ENCODE measurements at places on chromosomes 3 and 15.

GRCh38 chr3:14771593-14772497 lies 46.9 kb upstream of the FGD5 start:
- DNase-seq = peak; percentile 30

DNA sequence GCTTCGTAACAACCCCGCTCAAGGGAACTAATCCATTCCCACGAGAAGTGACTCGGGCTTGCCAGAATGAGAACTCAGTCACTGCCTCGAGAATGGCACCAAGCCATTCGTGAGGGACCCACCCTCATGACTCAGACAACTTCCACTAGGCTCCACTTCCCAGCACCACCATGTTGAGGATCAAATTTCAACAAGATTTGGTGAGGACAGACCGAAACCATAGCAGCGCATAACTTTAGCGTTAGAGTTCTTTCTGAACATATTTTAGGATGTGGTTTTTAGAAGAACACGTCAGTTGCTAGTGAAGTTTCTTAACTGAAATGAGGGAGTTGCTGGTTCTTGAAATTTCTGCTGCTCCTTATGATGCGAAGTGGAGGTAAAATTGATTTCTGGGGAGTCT lies 13.5 kb downstream of the PTPRG start:
- peak; percentile 41 for DNase-seq

- no peak for DNase-seq
Observed at GRCh38 chr3:194009019-194009418, 126.9 kb upstream of the HES1 start.

DNA sequence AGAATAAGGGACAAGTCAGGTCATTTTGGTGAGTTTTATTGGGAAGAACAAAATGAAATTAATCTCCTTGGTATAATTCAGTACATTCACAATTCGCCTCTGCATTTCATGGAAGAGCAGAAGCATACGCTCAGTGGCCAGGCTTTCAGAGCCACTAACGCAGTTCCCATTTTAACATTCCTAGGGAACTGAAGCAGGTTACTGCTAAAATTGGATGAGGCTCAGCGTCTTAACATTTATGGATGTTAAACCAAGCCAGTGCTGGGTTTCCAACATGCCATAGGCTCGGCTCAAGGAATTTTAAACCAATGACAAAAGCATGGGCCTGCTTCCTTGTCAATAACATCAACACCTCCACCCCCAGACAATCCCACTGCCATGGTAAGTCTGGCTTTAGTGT lies 172.7 kb upstream of the PRICKLE2 start:
- no peak for DNase-seq

DNA sequence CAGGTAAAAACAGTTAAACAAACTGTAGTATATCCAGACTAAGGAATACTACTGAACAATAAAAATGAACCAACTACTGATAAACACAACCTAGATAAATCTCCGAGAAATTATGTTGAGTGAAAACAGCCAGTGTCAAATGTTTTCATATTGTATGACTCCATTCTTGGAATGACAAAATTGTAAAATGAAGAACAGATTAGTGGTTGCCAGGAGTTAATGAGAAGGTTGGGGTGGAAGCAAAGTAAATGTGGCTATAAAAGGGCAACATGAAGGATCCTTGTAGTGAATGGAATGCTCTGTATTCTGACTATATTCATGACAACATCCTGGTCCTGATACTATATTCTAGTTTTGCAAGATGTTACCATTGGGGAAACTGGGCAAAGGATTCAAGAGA lies 27.5 kb upstream of the ACKR4 start:
- DNase-seq = no peak

DNA sequence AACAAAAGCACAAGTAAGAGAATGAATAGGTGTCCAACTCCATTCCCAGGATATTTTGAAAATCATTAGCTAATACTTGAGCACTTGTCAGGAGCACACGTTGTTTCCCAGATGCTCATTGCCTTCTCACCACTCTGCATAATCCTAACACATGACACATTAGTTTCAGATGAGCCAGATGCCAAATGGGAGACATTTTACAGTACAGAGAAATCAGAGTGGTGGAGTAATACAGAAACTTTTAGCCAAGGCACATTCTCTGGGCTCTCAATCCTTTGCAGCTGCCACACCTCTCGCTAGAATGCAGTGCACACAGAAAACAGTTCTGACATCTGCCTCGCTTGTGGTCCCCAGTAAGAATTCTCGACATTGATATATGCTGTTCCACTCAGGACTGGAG lies 76.6 kb downstream of the P3H2 start:
- no peak for DNase-seq

DNA sequence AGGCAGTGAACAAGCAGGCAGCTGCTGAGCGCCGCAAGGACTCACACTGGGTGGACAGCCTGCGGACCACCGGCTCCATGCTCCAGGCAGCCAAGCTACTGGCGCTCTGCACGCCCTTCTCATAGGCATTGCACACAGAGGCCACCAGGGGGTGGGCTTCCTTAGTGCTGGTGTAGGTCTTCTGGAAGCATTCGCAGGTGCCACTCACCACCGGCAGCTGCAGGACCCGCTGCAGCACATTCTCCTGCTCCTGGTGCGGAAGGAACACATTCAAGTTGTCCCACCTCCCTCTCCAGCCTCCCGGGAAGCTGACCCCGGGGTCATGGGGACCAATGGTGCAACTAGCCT lies 6.0 kb downstream of the PLIN1 start:
- DNase-seq = no peak

DNA sequence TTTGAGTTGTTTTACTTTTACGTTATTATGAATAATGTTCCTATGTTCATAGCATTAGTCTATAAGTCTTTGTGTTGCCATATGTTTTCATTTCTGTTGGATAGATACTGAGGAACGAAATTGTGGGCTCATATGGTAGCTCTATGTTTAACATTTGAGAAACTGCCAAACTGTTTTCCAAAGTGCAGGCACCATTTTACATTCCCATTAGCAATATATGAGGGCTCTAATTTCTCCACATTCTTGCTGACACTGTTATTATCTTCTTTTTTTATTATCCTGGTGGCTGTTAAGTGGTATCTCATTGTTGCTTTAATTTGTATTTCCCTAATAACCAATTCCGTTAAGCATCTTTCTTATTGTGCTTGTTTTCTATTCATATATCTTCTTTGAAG lies 1.8 kb upstream of the PIK3R4 start:
- DNase-seq = no peak

DNA sequence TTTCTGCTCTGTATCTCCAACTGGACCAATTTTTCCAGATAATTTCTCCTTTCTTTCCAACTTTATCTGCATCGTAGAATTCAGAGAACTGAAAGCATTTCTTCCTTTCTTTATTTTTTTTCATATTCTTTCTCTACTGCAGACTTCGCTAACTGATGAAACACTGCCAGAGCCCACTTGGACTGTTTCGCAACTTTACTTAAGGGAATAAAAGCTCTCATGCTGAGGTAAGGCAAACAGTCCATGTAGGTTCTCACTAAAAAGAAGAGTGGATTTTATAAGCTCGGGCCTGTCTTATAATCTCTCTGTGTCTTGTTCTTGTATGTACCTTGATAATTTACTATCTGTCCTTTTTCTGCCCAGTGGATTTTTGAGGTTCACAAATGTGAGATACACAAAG lies 163.5 kb downstream of the CNTN4 start:
- no peak for DNase-seq

DNA sequence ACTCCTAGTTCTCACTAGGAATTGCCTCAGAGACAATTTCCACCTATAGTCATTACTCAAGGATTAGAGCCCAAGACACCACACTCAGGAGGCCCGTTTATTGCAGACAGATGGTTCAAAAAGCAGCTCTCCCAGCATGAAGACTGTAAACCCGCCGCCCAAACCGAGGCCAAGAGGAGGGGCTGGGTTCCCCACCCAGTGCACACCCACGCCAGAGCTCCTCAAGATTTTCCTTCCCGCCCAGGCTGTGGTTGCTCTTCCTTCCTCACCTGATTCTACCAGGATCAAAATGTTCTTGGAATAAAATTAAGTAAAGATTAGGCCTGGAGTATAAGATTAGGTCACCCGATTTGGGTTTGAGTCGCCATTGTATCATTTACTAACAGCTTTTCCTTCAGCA lies 364.4 kb downstream of the MECOM start:
- DNase-seq = no peak

GRCh38 chr3:110362751-110363150 lies 708.9 kb upstream of the NECTIN3 start:
- no peak for DNase-seq

GRCh38 chr3:135869439-135870105 lies 96.0 kb upstream of the PPP2R3A start:
- no peak for DNase-seq

GRCh38 chr3:171982828-171983227 lies 56.5 kb upstream of the FNDC3B start:
- no peak for DNase-seq

- no peak for DNase-seq
Observed at GRCh38 chr3:185280572-185281365, 26.9 kb upstream of the EHHADH start.

GRCh38 chr15:22850055-22850454 lies 11.6 kb downstream of the NIPA2 start:
- DNase-seq = no peak

DNA sequence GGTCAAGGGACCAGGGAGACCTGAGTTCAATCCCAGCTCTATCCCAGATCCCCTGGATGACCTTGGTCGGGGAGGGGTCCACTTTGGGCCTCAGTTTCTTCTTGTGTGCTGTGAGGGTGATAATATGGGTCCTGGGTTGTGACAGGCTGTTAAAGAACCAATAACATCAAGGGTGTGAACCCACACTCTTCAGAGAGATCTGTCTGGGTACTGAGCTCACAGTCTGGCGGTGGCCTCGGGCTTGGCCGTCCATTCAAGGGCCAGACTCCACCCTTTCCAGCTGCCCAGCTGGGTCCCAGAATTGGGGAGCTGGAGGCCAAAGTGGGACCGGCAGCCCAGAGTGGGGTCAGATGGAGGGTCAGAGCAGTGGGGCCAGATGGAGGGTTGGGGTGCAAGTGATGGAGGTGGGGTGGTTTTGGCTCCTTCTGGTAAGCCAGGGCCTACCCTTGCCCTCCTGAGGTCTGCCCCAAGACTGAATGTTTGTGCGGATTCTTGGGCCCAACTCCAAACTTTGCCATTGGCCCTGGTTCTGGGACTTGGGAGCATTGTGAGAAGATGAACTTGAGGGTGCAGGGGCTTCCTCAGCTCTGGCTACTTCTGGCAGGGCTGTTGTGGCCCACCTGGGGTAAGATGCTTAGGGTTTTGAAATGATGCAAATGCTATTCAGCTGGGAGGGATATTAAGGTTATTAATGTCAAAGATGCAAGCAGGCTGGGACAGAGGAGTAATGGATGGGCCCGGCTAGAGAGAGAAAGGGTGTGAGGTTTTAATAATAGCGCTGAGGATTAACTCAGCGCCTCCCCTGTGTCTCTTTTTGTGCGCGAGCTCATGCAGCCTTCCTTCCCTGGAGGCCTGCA lies 1.5 kb downstream of the CORO2B start:
- no peak for DNase-seq

GRCh38 chr3:44045476-44046275 lies 196.0 kb upstream of the TOPAZ1 start:
- peak; percentile 25 for DNase-seq

DNA sequence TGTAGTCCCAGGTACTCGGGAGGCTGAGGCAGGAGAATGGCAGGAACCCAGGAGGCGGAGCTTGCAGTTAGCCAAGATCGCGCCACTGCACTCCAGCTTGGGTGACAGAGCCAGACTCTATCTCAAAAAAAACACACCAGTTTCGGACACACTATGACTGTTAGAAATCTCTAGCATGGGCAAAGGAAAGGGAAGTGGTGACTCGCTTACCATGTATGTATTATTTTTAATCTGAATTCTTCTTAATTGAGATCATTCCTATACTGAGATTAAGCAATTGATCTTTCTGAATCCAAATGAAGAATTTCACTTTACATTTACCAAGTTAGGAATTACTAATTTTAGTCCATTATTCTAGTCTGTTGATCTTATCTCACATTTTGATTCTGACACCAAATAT lies 459.2 kb upstream of the ALCAM start:
- no peak for DNase-seq

GRCh38 chr15:56992725-56993124 lies 74.3 kb downstream of the TCF12 start:
- DNase-seq = no peak

DNA sequence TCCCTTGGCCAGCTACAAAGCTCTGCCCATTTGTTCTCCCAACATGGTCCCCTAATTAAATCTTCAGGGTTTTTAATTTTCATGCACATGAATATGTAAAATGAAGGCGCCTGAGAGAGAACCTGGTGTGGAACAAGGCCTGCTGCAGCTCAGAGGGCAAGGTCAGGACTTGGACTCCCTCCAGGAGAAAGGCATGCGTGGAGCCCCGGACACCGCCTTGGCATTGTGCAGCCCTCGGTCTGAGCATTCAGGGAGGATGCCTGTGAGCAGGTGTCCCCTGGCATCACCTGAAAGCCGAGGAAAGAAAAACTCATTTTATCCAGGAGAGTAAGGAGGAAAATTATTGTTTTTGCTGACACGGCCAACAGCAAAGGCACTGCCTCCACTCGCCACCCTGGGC lies 33.8 kb upstream of the EPHB1 start:
- no peak for DNase-seq

GRCh38 chr15:64536244-64536836 lies 76.0 kb downstream of the ZNF609 start:
- no peak for DNase-seq

GRCh38 chr3:16936233-16936632 lies 51.5 kb downstream of the PLCL2 start:
- DNase-seq = no peak

GRCh38 chr3:81261996-81262395 lies 499.4 kb downstream of the GBE1 start:
- DNase-seq = no peak

DNA sequence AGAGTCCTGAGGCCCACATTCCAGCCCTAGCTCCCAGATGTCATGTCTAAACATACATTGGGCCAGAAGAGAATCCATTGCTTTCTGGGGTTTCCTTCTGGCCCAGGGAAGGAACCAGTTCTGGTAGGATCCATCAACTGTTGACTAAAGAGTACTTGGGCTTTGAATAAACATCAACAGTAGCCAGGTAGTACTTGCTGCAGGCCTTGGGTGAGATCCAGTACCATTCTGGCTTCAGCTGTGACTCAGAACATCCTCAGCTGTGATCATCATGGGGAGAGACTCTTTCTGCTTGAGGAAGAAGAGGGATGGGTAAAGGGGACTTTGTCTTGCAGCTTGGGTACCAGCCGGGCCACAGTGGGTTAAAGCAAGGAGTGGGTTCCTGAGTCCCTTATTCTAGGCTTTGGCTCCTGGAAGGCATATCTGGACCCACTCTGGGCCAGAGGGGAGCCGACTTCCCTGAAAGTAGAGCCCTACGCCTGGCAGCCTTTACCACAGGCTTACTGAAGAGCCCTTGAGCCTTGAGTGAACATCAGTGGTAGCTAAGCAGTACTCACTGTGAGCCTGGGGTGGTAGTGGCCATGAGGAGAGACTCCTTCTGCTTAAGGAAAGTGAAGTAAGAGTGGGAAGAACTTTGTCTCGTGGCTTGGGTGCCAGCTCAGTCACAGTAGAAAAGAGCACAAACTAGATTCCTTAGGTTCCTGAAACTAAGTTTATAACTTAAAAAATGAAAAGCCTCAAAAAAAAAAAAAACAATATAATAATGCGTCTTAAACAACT lies 128.3 kb downstream of the GOLIM4 start:
- no peak for DNase-seq
